Stimulated activated CD4-positive, alpha-beta T cell treated with anti-CD3 and anti-CD28 coated beads, Interleukin-1b, Interleukin-23, amount 100 ng/mL, for 1 hour (primary cell): ENCODE measurements at places on chromosomes 12 and 14.

DNA sequence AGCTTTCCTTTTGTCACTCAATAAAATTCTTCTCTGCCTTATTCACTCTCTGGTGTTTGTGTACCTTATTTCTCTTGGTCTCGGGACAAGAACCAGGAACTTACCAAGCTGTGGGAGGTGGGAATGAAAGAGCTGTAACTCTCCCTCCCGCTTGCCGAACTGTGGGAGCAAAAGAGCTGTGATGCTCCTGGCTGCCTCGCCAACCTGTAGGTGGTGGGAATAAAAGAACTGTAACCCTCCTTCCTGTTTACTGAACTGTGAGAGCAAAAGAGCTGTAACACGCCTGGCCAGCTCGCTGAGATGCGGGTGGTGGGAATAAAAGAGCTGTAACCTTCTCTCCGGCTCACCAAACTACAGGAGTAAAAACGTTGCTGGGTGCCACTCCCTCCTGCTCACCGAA, 314.1 kb upstream of the LRIG3 start:
- DNase-seq: no peak

- no peak for DNase-seq
These were observed 13.4 kb downstream of the TNFAIP2 start for GRCh38 chr14:103136388-103137271.

- DNase-seq: no peak
These were observed 163.7 kb upstream of the IGF1 start for GRCh38 chr12:102643879-102644575.

DNA sequence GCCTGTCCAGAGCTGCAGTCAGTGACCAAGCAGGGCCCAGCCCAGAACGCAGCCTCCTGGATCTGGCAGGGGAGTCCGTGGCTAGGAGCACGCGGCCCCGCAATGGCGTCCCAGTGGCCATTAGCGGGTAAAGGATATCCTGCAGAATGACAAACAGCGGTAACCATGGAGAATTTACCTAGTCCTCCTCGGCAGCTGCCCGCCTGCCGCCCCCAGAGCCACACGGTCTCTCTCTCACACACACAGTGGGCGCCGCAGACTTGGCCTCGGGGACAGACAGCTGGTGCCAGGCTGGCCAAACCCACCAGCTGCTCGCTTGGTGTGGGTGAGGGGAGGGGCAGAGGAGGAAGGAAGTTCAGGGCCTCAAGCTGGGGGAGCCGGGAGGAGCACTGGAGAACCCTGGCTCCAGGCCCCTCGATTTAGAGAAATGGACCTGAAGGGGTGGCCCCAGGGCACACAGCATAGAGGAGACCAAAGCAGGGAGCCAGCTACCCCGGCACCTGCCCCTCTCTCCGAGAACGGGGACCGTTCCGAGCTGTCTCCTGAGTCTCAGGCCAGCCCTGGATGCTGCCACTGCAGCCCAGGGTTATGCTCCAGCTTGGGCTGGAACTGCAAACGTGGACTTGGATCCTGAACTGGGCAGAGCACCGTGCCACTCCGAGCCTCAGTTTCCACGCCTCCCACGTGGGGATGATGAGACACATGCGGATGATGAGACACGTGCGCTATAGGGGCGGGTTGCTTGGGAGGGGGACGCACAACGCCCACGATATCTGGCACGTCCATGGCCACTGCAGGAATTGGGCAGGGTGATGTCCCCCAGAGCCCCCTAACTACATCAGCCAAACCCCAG, 3.4 kb downstream of the CDK2AP1 start:
- no peak for DNase-seq

DNA sequence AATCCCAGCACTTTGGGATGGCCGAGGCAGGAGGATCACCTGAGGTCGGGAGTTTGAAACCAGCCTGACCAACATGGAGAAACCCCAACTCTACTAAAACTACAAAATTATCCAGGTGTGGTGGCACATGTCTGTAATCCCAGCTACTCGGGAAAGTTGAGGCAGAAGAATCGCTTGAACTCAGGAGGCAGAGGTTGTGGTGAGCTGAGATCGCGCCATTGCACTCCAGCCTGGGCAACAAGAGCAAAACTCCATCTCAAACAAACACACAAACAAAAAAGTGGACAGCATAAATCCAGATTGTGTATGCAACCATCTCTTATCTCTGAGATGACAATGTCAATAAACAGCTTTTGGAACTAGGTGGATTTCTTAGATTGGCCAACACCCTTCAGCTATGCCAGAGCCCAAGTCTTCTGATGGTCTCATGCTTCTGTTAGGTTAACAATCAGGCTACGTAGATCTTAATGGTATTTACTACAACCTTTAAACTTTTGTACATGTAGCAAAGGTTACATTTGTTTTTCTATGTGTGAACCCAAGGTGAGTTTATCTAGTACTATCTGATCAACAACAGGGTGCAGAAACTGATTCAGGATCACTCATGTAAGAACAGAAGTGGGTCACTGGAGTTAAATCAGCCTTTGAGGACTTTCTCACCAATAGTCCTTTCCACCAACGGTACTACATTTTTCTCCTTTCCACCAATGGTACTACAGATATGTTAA, 73.7 kb downstream of the DUSP16 start:
- DNase-seq: no peak

DNA sequence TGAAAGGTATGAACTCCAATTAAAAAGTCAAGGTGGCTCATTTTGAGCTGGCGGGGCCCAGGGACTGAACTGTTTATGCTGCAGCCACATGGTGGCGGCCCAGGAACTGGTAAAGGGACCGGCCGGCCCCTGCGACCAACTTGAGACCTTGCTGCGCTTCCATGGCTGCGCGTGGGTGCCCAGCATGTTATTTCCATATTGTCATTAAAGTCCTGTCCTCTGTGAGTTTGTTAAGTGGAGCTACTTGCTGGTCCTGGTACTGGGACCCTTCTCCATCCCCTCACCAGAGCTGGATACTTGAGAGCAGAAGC, 62.3 kb downstream of the BEGAIN start:
- no peak for DNase-seq

DNA sequence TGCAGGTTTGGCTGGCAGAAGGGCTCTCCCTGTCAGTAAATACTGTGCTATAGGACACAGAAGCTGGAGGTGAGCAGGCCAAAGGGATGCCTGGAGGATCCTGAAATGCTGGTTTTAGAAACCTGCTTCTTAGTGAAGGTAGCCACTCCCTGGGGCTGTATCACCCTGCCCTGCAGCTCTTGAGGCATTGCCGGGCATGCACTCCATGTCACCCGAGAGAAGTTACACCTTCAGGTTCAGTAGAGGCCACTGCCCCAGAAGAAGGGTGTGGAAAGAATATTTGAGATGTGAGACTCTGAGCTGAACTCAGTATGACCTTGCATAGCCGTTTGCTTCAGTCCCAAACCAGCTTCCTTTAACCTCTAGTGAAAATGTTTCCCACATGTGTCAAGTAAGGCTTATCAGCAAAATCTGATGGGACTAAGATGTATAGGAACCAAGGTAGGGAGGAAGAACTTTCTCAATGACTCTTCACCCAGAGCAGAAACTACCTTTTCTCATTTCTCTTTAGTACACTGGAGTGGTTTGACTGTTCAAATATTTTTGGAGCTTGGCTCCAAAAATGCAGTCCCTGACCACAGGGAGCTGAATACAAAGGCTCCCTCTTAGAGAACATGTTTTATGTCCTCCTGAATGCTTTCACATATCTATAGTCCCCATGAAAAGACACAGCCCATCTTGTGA, 164.5 kb upstream of the DYRK2 start:
- no peak for DNase-seq

DNA sequence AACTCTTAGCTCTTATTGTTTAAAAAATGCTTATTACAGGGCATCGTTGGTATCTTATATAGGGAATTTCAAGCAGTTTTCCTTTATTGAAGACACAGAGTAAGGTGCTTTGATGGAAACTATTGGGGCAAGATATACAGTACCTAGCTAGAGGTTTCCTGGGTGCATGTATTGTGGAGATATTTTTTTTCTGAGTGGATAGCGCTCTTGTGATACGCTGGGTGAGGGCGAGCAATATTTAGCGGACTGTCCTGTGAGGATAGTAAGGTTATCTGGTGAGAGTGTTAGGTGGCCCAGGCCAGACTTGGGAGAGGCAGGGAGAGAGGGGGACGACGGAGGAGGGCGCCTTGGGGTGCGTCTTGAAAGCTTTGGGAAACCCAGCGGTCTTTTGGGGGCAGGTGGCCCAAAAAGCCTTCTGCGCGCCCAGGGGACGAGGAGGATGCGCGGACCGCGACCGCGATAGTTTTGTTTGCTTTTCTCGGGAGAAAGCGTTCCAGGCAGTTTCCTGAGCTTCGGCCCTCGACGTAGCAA, 596 bp upstream of the BICD1 start:
- DNase-seq: no peak

DNA sequence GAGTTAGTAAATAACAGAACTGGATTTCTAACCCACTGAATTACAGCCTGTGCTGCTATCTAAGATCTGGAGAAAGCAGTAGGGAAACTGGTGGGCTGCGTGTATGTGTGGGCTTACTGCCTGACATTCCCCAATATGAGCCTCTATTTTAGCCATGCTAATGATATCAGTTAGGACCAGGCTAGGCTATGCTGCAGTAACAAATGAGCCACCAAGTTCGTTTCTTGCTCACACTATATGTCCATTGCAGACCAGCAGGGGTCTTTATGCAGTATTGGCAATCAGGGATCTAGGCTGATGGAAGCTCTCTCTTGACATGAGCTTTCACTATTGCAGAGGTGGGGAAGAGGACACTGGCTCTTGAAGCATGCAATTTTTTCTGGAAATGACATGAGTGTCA, 40.4 kb downstream of the FOS start:
- no peak for DNase-seq

DNA sequence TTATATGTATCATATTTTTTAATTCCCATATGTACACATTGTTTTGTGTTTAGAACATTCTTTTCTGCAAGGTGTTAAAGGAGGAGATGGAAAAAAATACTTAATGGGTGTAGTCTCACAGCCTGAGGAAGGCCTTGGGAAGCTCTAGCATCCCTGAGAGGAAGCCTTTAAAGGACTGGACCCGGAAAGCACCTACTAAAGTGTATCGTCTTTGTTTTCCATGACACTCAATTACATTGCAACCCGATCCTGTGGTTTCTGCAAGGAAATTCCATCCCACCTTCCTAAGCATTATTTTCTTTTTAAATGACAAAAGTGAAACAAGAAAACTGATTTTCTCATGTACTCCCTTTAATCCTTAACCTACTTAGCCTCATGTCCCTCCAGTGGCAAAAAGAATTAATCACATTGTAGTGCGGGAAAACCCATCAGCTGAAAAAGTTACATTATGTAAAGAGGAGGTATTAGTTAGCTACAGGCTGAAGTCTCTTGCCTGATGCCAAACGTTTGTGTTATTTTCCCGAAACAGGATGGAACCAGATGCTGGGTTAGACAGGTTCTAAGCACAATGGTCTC, 147.8 kb upstream of the CPSF6 start:
- no peak for DNase-seq

DNA sequence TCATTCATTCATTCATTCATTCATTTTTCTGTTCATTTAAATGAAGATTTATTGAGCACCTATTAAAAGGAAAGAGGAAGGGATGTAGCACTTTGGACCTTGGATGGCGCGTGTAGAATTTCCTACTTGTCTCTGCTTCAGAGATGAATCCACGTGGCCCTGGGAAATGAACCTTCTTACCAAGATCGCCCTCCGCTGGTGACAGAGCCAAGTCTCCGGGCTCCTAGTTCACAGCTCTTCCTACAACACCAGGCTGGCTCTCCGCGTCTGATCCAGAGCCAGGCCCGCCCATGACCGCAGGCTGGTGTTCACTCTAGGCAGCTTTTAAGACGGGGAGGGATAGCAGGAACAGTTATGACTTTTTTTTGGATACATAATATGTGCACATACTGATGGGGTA, 70.9 kb upstream of the PIWIL1 start:
- DNase-seq: no peak

- DNase-seq: no peak
These were observed 78.7 kb downstream of the PRICKLE1 start for GRCh38 chr12:42510823-42511222.

- no peak for DNase-seq
These were observed 387.5 kb downstream of the TMEM121 start for GRCh38 chr14:105913861-105914260.

DNA sequence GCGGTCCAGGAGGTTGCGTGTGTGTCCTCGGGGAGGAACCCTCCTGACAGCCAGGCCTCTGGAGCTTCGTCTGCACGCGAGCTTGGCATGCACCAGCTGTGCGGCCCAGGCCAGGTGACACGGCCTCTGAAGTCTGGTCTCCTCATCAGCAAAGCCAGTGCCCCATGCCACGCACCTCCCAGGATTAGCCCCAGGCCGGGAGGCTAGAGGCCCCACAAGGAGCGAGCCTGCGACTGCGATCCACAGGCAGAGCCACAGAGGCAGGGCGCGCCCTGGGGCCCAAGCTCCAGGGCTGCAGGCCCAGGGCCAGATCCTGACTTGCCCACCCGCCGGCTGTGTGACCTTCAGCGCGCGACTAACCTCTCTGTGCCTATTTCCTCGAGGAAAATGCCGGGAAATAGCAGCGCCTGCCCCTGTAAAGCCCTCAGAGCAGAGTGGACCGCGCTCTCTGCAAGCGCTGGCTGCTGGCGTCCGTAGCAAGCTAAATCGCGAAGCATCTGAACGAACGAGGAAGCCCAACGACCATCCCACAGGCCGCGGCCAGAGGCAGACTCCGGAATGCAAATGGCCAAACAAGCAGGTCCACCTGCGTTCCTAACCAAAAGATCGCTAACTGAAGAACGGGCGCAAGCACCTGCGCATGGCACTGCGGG, 492 bp upstream of the BTBD6 start:
- DNase-seq: no peak

DNA sequence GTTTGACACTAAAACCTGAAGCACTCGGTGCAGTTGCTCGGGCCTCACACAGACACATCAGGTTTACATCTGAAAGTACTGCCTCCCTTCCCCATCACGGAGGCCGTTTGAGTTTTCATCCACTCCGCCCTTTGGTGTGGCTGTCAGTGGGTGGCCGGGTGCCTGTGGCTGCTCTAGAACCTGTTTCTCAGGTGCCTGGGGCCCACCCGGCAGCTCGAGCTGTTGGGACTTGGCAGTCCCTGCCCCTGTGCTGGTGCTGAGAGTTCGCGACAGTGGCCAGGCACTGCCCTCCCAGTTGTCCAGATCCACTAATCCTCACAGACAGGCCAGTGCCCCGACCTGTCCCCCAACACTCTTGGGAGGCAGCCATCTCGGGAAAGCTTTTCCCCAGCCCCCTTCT, 22.4 kb downstream of the XRCC3 start:
- DNase-seq: no peak

- DNase-seq: no peak
These were observed 19.3 kb upstream of the SERPINA6 start for GRCh38 chr14:94342334-94342934.

DNA sequence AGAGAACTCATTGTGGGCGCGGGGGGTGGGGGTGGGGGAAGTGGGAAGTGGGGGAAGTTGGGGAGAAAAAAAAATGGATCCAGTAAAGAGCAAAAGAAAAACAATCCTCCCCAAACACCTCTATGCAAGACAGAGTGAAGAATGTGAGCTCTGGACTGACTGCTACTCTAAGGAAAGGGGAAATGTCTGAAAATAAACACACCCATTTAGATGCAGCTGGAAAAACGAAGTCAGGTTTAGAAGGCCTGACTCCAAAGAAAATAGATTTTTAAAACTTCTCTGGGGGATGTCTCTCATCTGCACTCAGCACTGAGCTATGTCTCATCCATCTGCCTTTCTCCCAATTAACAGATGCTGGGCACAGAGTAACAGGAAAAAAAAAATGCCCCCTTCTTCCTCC, 904.4 kb downstream of the GALC start:
- no peak for DNase-seq
